ENCODE measurements at places on chromosomes 2 and 18.

- peak; percentile 29 for DNase-seq
These were observed 9.8 kb downstream of the SCN9A start for GRCh38 chr2:166365803-166366420.

GRCh38 chr2:70123051-70123828 is 36.0 kb downstream of the PCBP1 start:
- peak; percentile 76 for DNase-seq

DNA sequence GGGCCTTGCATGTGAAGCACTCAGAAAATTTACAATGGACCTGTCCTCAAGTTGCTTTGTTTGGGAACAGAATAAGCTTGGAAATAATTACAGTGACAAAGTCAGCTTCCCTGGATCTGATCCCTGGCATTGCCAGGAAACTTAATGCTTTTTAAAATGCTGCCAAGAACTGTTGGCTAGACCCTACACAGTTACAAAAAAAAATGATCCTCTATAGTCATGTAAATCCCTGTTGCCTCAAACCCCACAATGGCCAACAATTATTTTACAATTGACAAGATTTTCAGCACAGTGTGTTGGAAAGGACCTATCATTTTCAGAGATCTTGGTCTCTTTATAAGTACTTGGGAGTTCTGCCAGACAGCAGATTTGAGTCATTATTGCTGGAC is 470.4 kb upstream of the ACVR2A start:
- no peak for DNase-seq

DNA sequence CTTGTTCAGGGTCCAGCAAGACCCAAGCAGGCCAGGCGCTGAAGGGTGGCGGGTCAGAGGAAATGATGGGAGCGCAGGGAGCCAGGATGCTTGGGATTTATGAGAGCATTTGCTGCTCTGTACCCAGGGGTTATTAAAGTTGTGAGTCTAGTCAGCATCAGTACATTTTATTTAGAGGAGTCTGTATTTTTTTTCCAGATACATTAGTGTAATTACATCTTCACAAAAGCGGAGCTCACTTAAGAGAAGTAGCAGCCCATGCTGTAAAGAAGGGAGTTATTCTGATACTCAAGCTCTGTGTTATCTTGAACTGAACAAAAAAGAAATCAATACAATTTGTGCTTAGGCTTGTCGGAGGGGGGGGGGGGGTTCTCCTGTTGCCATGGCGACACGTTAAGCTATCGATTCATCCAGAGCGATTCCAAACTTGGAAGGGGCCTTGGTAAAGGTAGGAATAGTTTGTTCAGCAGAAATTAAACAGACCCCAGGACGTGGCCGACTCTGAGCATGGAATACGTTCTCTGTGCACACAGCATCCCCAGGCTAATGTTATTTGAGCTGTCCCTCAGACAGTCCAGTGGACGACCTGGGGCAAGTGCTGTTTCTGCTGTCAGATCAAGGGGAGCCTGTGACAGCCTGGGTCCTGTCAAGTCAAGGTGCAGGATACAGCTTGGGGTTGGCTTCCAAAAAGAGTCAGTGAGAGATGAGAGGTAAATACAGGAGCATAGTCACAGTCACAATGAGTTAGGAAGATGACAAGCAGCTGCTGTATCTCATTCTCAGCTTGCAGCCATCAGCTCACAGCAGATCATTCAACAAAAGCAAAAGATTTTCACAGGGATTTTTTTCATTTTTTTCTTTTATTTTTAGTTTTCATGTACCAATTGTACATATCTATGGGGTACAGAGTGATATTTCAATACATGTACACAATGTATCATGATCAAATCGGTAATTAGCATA is 387.6 kb downstream of the DCDC2C start:
- DNase-seq, result no peak

- DNase-seq, result no peak
These were observed 602.8 kb downstream of the EPHA4 start for GRCh38 chr2:220969348-220969747.

DNA sequence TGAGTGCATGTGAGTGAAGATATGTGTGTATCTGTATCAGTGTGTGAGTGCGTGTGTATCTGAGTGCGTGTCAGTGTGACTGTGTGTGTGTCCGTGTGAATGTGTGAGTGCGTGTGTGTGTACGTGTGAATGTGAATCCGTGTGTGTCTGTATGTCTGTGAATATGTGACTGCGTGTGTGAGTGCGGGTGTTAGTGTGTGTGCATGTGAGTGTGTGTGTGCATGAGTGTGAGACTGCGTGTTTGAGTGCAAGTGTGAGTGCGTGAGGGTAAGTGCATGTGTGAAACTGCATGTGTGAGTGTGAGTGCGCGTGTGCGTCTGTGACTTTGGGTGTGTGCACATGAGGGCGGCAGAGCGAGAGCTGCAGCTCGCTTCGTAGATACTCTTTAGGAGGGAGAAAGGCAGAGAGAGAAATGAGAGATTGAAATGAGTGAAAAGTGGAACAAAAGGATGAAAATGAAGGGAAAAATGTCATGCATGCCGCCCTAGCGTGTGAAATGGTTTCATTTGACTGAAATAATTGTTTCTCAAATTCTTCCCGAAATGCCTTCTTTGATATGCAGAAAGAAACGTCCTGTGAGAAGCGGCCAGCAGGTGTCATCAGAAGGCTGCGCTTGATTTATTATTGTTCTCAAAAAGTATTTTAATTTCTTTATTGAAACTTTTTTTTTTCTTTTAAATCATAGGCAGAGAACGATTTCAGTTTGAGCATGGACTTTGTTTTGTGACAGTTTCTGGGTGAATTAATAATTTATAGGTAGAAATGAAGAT is 25.6 kb downstream of the ZNF407 start:
- DNase-seq, result no peak

DNA sequence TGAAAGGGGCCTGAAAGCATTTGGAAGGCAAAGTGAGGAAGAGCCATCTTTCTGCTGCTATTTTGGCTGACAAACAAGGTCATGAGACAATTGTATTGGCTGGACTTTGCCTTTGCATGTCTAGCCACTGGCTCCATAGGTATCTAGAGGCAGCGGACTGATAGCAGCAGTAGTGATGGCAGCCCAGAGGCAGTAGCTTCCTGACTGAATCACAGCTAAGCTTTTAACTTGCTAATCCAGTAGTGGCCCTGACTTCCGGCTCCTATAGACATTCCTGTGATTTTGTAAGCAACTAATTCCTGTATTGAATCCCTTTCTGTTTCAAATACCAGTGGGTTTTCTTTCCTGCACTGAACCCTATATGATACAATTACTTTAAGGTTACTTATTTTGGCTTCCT is 69.8 kb upstream of the PDE1A start:
- no peak for DNase-seq

DNA sequence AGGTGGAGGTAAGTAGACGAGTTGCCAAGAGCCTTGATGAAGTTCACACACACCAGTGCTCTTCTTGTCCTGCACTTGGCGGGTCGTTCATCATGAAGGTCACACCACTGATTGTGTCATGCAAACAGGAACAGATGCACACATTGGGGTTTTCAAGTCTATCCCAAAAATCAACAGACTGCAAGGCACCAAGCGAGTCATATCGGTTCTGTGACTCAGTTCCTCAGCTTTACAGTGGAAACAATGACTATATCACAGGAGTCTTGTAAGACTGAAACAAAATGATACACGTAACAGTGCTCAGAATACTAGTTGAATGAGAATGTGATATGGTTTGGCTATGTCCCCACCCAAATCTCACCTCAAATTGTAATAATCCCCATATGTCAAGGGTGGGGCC is 526.9 kb upstream of the ID2 start:
- peak; percentile 60 for DNase-seq

DNA sequence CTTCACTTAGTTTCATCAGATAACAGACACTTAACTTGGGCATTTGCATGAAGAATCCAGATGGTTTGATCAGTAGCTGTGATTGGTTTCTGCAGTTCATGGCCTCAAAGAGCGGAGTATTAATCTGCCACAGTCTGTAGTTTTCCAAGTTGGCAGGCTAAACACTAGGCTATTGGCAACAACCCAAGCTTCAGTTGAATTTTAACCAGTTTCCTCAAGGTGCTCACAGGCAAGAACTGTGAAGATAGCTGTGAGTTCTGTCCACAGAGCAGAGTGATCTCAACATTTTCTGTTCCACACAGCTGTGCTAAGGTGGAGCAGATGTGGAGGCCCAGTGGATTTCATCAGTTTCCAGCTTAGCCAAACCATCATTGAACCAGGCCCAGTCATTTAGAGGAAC is 469.5 kb upstream of the LINC00305 start:
- no peak for DNase-seq

DNA sequence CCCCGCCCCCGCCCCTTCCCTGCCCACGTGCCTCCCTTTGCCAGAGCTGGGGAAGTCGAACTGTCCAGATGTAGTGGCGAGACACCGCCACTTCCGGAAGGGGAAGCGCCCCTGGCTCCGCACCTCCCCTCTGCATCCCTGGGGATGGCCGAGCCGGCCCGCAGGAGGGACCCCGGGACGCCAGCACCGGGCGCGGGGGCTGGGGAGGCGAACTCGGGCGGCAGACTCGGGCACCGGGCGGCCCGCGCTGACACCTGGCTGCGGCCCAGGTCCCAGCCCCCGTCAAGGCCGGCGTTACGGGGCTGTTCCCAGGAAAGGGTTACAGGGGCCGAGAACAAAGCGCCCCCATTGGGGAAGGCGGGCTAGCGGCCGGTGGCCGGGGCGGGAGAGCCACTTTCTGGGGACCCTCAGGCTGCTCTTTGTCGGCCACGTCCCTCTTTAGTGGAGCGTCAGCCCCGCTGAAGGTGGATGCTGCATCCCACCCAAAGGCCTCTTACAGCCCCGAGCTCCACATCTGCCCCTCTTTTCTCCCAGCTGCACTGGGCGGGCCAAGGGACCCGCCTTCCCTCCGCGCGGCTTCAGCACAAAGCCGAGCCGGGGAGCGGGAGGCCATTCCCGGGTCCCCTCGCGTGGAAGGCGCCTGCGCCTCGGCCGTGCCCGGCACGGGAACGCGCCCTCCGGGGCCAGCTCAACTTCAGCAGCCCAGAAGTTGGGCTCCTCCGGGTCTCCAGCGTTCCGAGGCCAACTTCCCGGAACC is 1.3 kb downstream of the SDC1 start:
- peak; percentile 59 for DNase-seq

DNA sequence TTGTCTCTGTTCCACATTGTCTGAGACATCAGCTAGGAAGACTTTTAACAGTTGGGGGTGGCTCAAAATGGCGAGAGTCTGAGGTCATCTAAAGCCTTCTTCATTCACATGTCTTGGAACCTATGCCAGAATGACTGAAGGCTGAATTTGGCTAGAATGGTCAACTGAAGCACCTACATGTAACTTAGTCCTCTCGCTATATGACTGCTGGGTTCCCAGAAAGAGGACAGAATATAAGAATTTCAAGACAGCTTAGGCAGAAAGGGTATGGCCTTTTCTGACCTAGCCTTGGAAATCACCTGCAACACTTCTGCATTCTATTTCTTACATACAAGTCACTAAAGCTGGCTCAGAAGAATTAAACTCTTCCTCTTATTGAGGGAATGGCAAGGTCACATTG is 75.6 kb upstream of the OTX1 start:
- DNase-seq, result no peak

DNA sequence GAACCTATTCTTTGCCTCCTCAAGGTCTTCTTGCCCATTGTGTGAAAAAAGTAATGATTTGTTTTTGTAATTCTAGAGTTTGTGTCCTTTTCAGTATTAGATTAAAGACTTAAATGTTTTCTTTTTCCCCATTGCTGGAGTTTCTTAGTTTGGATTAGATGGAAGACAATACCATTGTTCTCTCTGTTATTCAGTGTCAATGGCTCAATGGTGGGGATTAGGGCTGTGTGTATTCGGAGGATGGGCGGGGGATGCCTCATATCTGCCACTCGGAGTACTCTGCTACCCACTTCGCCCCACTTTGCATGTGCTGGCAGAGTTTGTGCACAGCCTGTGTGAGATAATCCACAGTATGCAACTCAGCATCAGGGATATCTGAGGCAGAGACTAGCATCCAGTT is 90.1 kb downstream of the KLHL29 start:
- DNase-seq, result no peak

- no peak for DNase-seq
These were observed 261.4 kb upstream of the KCNJ3 start for GRCh38 chr2:154437104-154437503.

DNA sequence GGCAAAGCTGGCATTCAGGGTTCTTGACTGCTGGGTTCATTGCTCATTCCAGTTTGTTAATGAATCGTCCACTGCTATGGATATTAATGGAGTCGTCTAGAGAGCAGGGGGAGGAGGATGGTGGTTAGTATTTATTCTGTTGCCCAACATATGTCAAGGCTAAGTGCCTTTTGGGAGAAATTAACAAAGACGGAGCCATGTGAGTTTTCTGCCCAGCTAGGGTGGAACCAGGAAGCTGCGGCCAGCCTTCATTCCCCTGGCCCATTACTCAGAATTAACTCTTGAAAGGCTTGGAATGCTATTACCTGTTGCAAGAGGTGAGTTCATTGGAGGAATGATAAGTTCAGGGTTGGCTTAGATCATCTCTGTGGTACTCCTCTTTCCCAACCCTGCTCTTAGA is 19.3 kb downstream of the IGFBP2 start:
- no peak for DNase-seq

- DNase-seq, result no peak
These were observed 78.1 kb downstream of the MTCL1 start for GRCh38 chr18:8783335-8783993.

GRCh38 chr2:124875627-124876244 is 850.6 kb downstream of the CNTNAP5 start:
- DNase-seq, result peak; percentile 14

DNA sequence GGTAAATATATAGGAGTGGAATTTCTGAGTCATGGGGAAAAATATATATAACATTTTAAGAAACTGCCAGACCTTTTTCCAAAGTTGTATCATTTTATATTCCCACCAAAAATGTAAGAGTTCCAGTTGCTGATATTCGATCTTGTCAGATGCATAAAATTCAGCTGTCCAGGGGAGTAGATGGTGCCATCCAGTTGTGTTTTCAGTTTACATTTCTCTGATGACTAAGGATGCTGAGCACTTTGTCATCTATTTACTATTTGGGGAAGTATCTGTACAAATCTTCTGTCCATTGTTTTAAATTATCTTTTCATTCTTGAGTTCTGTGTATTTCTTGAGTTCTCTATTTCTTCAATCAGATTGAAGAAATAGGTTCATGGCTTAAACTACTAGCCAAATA is 126.1 kb downstream of the RTN4 start:
- DNase-seq, result no peak

GRCh38 chr2:198545411-198545810 is 741.0 kb downstream of the PLCL1 start:
- peak; percentile 1 for DNase-seq

DNA sequence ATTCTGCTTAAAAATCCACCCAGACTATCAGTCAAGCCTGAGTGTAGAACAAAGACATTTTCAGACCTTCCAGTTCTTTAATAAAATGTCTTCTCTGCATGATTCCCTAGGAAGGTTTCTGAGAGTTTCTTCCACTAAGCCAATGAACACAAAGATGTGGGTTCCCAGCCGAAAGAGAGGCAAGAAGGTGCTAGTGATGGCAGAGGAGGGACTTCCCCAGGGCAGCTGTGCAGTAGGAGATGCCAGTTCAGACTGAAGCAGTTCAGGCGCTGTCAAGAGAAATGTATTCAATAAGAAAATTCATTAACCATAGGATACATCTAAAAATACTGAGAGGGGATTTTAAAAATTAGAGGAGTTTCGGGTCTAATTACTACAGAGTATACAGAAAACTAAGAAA is 83.3 kb downstream of the RND3 start:
- DNase-seq, result no peak

- DNase-seq, result no peak
These were observed 69.9 kb upstream of the ZBTB14 start for GRCh38 chr18:5365443-5365842.

GRCh38 chr2:96601382-96602292 is 36.5 kb downstream of the KANSL3 start:
- no peak for DNase-seq

GRCh38 chr18:58694720-58695468 is 23.6 kb downstream of the MALT1 start:
- no peak for DNase-seq
